H1 (cell line): ENCODE measurements at places on chromosomes 3 and 15. TPM values are rescaled to one million over a fixed set of nuclear protein-coding genes. Genes with fewer than 3 reads are reported as not detected.

SLC9C1 gene
- total RNA-seq: 0.24 and 1.1 TPM in 2 replicates

GRCh38 chr15:99425657-99426301 lies 140.0 kb upstream of the MEF2A start:
- no peaks in the 10 kb centered on the region for H3K36me3 ChIP-seq
- H3K4me3 ChIP-seq: no peak overlapping the region
- no peak overlapping the region for H3K27ac ChIP-seq
- H3K4me1 ChIP-seq: no peaks in the 10 kb centered on the region
- DNase-seq: no peak
- H3K27me3 ChIP-seq: no peaks in the 10 kb centered on the region

- no peaks in the 10 kb centered on the region for H3K36me3 ChIP-seq
- DNase-seq: no peak
- H3K27me3 ChIP-seq: no peaks in the 10 kb centered on the region
- no peak overlapping the region for H3K27ac ChIP-seq
- no peaks in the 10 kb centered on the region for H3K4me1 ChIP-seq
Observed at GRCh38 chr3:111972891-111973290, 5.9 kb upstream of the ABHD10 start.

DNA sequence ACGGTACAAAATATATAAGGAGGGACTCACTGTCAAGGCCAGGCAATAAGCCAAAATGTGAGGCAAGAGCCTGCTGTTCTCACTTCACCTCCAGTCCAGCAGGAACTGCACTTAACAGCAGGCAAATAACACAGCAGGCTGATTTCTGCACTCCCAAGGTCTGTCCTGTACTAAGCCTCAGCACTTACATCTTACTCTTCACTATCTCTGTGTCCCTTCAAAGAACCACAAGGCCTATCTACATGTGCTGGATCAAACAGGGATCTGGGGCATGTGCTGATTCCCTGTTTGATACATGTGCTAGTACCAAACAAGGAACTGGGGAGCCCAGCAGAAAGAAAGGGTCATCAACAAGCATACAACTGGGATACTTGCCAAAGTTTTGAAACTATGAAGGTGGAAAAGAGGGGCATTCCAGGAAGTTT lies 22.2 kb downstream of the UACA start:
- H3K36me3 ChIP-seq: no peaks in the 10 kb centered on the region
- DNase-seq: no peak
- no peak overlapping the region; the same call in 1 of the 2 replicates for H3K27ac ChIP-seq
- H3K4me3 ChIP-seq: no peak overlapping the region
- no peaks in the 10 kb centered on the region for H3K27me3 ChIP-seq

SNX22 gene
- total RNA-seq: 4.9 and 5.1 TPM in 2 replicates

MKRN3 gene
- not detected in 2 replicates for total RNA-seq
